Uterus (tissue), 4 donors: ENCODE measurements at places on chromosomes 3 and 15.

- DNase-seq: peak; percentile 60
Observed at GRCh38 chr3:24493746-24494617, 668 bp downstream of the THRB start.

- DNase-seq: no peak
Observed at GRCh38 chr3:141057946-141058800, 7.0 kb downstream of the SPSB4 start.

- DNase-seq: peak; percentile 71
Observed at GRCh38 chr3:196502775-196503195, 783 bp downstream of the RNF168 start.

- no peak for DNase-seq
Observed at GRCh38 chr3:188826574-188826973, 345.2 kb upstream of the TPRG1 start.

- no peak for DNase-seq
Observed at GRCh38 chr3:104696470-104696869, 670.2 kb upstream of the ALCAM start.

DNA sequence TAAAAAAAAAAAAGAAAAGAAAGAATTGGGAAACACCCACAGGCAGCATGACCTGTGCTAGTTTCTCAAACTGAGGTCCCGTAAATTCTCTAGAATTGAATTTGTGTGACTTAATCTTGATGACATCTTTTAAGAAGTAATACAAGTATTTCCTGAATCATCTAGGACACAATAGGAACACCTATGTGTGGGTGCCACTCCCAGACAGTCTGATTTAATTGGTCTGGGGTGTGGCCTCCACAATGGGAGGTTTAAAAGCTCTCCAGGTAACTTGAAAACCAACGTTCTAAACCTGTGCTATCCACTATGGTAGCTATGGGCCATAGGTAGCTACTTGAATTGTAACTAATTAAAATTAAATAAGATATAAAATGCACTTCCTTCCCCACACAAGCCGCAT is 28.1 kb downstream of the CFAP92 start:
- DNase-seq: no peak

GRCh38 chr15:45521596-45522327 is 793 bp downstream of the SLC30A4 start:
- DNase-seq: no peak

- no peak for DNase-seq
Observed at GRCh38 chr3:73270839-73271483, 209.5 kb downstream of the EBLN2 start.

DNA sequence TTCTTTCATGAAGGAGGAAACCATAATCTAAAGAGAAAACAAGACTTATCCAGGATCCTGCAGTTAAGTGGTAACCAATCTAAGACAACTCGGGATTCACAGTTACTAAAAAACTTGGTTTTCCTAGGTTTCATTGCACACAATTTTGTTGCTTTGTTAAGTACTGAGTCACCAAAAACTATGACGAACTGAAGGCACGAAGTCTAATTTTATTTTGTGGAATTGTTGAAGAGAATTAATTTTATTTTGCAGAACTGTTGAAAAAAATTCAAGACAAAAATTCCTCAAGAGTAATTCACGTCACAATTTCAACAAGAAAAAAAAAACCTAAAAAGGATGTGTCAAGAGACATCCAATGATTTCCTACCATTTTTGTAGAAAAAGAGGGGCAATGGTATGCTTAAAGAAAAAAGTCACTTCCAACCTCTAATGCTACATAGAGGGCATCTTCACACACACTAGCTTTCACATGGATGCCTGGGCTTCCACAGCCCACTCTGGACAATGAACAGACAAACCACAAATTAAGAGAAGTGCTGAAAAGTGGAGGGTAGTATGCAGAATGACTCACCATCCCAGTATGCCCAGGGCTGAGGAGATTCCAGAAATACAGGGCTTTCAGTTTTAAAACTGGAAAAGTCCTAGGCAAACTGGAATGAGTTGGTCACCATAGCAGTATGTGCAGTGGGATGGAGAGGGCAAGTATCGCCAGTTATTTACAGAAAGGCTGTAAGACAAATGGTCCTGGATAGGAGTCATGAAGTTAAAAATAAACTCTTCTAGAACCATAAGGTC is 29.2 kb downstream of the PLOD2 start:
- DNase-seq: no peak

DNA sequence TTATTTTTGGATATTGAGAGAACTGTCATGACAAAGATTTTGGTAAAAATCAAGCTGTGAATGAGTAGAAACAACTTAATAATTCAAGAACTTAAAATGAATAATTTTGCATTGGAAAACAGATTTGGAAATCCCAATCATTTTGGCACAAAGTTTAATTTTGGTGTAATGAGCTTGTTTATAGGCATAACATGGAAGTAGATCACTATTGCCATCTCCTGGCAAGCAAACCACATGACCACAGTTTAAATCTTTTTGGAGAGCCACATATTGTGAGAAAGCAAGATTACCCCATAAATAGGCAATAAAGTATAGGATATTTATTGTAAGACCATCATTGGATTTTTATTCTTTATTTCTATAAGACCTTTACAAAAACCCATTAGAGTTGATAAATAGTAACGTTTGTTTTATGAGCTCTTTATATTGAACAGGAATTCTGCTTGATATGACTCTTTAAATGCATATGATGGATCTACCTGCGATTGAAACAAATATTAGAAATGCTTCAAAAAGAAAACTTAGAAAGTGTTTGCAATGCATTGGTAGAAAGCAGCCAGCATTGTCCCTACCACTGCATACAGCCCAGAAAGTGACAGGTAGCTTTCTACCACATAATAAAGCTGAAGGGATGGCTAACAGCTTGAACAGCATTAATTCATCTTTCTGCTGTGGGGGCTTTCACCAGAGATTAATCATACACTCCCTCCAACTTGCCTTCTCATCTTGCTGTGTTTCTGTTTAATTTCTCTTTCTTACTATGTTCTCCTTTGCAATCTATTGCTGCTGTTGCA is 766.8 kb downstream of the TBL1XR1 start:
- no peak for DNase-seq

- DNase-seq: no peak
Observed at GRCh38 chr15:84112025-84112424, 123.5 kb upstream of the GOLGA6L4 start.

- DNase-seq: no peak
Observed at GRCh38 chr3:137174514-137174913, 216.7 kb downstream of the IL20RB start.

DNA sequence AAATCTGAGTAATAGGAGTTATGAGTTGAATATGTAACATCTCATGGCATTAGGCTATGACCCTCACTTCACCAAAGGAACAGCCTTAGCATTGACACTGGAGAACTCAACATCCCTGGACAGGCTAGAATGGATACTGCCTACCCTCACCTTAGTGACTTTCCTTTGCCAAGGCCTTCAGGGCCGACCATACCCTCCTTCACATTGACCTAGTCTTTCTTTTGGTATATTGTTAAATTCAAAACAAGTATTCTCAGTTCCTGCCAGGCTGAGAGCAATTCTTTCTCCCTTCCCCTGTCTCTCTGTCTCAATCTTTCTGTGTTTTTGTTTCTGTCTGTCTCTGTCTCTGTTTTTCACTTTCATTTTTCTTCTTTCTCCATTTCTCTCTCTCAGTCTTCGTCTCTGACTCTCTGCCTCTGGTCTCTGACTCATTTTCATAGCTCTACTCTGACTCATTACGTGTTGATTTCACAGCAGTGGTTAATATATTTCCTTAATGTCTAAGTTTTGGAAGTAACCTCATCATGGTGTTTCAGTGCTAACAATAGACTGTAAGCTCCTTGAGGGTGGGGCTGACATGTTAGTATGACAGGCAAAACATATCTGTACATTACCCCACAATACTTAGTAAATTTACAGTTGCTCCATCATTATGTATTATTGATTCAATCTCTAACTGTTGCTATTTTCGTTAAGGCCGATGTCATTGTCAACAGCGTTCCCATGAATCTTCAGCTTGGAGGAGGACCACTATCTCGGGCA is 32.5 kb downstream of the PARP15 start:
- no peak for DNase-seq

GRCh38 chr3:26712211-26713026 is 89.8 kb downstream of the LRRC3B start:
- DNase-seq: no peak

DNA sequence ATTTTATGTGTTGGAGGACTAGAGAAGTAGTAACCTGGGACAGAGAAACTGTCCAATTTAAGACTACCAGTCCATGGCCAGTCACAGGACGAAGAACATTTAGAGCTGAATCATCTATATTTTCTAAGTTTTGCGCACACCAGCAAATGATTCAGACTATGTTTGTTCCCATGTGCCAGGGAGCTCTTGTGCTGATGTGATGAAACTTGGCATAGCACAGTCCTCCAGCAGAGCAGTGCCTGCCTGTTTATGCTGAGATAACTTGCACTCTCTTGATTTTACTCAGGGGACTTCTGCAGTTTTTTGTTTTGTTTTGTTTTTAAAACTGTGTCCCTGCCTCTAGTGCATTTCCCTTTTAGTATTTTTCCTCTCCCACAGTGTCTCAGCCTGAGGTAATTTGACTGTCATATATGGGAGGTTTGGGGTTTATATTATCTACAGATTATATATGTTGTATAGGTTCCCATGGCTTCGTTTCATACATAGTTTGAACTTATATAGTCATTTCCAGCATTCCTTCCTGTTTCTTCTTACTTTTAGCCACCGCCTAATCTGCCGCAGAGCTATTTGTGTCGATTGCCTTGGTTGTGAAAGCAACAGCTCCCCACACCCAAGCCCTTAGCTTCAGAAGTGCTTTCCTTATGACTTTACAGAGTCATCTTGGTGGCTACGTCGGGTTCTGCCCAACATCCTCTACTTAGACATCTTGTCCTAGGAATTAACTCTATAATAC is 45.5 kb downstream of the PPM1L start:
- peak; percentile 24 for DNase-seq

- DNase-seq: no peak
Observed at GRCh38 chr3:39216176-39216790, 23.9 kb upstream of the XIRP1 start.

- no peak for DNase-seq
Observed at GRCh38 chr3:34248352-34248751, 449.9 kb downstream of the PDCD6IP start.

GRCh38 chr3:43288850-43289249 is 2.5 kb downstream of the SNRK start:
- DNase-seq: no peak

DNA sequence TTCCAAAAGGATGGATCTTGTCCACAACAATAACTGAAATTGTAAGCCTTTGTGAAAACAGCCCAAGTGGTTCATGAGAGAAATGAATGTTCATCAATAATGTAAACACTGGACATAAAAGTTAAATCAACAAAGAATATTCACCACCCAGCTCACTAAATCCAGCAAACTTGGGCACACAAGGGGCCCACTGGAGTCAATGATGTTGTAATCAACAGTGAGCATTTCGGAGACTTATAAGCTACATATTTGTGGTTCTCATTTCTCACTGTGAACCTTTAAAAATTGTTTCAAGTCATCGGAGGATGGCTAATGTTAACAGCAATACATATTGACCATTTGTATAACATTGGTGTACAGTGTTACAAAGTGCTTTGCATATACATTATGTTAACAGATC is 63.1 kb downstream of the VGLL4 start:
- no peak for DNase-seq

- no peak for DNase-seq
Observed at GRCh38 chr15:73687351-73687750, 3.2 kb downstream of the CD276 start.

GRCh38 chr15:42544853-42545629 is 3.6 kb downstream of the LRRC57 start:
- no peak for DNase-seq

DNA sequence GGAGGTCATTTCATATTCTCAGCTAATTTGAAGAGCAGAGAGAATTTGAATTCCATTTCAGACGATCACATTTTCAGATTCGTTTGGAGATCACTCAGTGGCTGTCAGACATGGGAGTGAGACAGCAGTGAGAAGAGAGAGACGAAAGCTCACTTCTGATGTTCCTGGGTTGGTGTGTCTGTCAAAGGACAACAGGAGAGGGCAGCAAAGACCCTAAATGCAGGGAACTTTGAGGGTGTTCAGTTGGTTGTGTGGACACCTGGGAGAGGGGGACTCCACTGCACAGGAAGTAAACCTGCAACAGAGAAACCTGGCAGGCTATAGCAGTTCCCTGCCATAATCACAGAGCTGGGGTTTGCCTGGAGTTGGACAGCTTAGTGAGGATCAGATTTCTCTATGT is 675.1 kb downstream of the SQOR start:
- DNase-seq: no peak

GRCh38 chr3:195836476-195837135 is 24.9 kb upstream of the MUC4 start:
- no peak for DNase-seq

DNA sequence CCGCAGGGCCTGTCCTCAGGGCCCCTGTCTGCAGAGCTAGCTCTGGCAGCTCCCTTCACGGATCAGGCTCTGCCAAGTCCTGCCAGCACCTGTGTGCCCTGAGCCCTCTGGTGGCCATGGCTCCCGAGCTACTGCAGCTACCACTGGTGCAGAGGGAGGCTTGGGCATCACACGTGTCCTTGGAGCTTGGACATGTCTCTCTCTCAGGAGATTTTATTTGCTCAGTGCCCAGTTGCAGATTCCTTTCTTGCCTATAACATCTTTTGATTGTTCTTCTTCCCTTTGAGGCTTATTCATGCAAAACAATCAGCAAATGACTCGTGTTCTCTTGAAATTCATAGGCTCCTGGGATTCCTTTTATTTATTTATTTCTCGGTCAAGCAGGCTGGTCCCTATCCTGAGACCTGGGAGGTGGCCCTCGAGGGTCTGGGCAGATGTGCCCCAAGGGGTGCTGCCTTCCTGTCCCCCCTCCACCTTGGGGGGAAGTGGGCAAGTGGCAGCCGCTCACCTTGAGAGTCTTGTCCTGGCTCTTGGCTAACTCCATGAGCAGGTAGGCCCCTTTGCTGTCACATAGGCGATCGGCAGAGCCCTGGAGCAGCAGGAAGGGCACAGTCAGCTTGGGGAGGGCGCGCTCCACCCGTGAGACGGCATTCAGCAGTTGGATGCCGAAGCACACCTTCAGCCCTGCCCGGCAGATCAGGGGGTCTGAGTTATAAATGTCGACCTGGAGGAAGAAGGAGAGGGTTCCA is 21.9 kb downstream of the ABTB1 start:
- DNase-seq: no peak

DNA sequence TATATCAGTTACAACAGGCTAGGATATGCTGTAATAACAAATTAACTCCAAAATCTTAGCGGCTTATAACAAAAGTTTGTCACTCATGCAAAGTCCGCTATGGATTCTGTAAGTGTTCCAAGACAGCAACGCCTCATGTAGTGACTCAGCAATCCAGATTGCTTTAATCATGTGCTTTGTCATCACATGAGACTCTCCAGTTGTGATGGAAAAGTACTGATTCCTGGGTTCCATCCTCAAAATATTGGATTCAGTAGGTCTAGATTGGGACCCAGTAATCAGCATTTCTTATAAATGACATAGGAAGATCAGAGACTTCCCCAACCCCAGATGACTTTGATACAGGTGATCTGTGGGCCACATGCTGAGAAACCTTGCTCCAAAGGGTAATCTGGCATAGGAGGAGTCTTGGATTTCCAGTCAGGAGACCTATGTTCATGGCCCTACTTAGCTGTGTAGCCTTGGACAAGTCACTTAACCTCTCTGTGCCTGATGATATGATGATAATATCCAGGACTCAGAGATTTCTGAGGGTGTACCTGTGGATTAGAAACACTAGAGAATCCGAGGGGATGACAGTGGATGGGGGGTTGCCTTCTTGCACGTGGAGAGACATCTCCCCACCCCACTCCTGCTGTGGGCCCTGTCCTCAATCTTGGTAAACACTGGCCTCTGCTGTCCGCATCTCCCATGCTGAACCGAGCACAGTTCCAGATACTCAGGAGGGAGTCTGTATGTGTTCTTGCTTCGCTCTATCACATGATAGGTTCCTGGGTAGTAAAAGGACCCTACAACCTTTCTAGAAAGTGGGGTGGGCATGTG is 65.5 kb downstream of the CORO2B start:
- DNase-seq: no peak
